GF-D8 (cell line): ENCODE measurements at places on chromosomes 4 and X.

GRCh38 chrX:43581167-43581566, 74.9 kb upstream of the MAOA start:
- DNase-seq: no peak

DNA sequence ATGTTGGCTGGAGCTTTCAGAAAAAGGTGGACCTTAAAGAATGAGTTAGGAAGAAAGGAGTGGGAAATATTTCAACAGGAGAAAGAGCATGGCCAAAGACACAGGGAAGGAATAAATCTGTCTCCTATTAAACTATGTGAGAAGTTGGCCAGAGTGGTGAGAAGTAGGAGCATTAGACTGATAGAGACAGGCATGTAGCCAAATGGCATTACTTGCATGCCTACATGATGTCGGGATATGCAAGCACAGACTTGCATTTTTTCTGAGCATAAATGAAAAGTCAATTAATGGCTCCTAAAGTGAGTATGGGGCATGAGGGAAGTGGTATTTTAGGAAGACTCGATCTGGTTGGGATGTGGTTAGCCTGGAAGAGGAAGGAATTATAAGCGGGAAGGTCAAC, 279.6 kb upstream of the PITX2 start:
- no peak for DNase-seq

DNA sequence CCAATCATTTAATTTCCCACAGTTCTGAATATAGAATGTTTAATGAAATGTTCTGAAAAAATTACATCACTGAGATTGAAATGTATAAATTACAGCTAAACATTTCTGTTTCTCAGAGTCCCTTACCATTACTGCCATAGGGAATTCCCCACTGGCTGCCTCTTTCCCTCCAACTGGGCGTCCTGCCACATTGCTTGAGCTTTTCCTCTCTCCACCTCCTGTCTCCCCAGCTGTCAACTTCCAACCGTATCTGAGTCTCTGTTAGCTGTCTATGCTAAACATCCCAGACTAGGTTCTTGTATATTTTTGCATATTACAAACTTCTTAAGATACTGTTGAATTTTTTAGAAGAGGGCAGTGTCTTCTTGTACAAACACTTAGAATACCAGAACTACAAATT, 407.3 kb upstream of the SLIT2 start:
- DNase-seq: no peak

DNA sequence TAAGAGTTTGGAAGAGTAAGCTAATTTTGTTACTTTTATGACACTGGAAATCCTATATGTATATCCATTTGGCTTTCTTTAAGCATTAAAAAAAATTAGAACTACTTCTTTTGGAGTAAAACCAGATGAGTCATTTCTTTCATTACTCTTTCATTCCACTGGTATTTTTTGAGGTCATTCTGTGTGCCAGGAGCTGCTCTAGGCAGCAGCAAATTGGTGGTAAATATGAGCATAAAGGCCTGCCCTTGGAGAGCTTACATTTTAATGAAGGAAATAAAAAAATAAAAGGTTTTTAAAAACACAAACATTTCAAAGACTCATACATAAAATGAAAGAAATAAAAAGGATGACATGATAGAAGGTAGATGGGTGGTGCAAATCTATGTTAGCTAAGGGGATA, 37.4 kb downstream of the MID1 start:
- DNase-seq: no peak
